ENCODE measurements at places on chromosomes 12 and 14.

DNA sequence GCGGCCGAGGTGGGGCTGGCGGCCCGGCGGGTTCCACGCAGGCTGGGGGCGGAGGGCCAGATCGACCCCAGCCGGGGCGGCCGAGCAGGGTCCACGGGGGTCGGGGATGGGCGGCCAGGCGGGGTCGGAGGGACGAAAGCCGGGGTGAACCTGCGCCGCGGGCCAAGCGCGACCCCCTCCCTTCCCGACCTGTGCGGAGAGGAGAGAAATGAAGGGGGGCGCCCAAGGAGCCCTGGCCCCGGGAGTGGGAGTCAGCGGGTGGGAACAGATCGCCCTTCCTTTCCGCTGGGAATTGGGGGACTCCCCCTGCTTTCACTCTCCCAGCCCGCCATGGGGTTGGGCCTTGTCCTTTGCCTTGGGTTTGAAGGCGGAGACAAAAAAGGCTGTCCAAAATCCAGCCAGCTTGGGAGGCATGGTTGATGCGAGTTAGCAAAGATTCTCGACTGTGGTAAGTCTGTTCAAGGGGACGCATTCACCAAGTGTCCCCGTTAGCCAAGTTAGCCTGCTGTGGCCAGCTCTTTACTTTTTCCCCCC lies 559 bp upstream of the CKAP4 start:
- peak; percentile 63 for DNase-seq
- H3K27ac ChIP-seq: peak overlapping the region; percentile 94
- no peaks in the 10 kb centered on the region for H3K27me3 ChIP-seq
- peaks cover 26% of the 10 kb centered on the region for H3K4me1 ChIP-seq
- H3K4me3 ChIP-seq: peak overlapping the region; percentile 89
- peaks cover 15% of the 10 kb centered on the region for H3K36me3 ChIP-seq

GRCh38 chr14:105851716-105852377 lies 325.5 kb downstream of the TMEM121 start:
- H3K4me3 ChIP-seq: no peak overlapping the region
- no peaks in the 10 kb centered on the region for H3K36me3 ChIP-seq
- no peaks in the 10 kb centered on the region for H3K27me3 ChIP-seq
- no peaks in the 10 kb centered on the region for H3K4me1 ChIP-seq
- no peak for DNase-seq

GRCh38 chr12:34395056-34396005 lies 373.0 kb downstream of the ALG10 start:
- no peak overlapping the region for H3K27ac ChIP-seq
- H3K4me3 ChIP-seq: no peak overlapping the region
- DNase-seq: no peak
- no peaks in the 10 kb centered on the region for H3K27me3 ChIP-seq
- no peaks in the 10 kb centered on the region for H3K4me1 ChIP-seq

DNA sequence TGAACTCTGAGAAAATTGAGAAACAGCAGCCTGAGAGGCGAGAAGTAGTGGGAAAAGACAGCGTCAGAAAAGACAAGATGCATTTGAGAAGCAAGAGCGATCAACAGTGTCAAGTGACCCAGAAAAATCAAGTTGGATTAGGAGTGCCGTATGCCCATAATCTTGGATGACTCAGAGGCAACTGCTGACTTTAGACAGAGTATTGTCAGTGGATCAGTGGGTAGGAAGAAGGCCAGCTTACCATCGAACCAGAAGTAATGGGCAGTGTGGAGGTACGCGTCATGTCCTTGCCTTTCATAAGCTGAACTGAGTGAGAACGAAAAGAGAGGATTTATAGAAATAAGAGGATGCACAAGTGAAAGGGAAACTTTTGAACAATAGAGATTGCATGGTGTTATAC lies 151.0 kb upstream of the NAV3 start:
- no peak overlapping the region for H3K4me3 ChIP-seq
- H3K36me3 ChIP-seq: no peaks in the 10 kb centered on the region
- peak; percentile 23 for DNase-seq
- H3K4me1 ChIP-seq: no peaks in the 10 kb centered on the region
- H3K27ac ChIP-seq: no peak overlapping the region

DNA sequence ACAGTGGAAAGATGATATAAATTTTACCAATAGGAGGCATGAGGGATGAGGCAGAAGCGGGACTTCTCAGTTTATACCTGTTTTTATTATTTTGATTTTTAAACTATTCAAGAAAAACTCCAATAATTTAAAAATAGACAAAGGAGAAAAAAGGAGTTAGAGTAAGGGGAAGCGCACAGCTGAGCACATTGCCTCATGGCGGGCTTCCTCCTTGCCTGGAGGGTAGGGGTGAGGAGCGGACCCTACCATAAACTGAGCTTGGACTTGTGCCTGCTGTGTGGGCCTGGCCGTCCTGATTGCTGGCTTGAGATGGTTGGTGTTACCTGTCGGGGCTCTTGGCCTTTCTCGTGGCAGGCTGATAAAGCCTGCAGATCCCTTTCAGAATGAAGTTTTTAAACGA lies 15.1 kb upstream of the HIP1R start:
- no peaks in the 10 kb centered on the region for H3K4me1 ChIP-seq
- no peak for DNase-seq
- H3K27ac ChIP-seq: no peak overlapping the region
- no peaks in the 10 kb centered on the region for H3K36me3 ChIP-seq
- no peak overlapping the region for H3K4me3 ChIP-seq
- H3K27me3 ChIP-seq: no peaks in the 10 kb centered on the region

DNA sequence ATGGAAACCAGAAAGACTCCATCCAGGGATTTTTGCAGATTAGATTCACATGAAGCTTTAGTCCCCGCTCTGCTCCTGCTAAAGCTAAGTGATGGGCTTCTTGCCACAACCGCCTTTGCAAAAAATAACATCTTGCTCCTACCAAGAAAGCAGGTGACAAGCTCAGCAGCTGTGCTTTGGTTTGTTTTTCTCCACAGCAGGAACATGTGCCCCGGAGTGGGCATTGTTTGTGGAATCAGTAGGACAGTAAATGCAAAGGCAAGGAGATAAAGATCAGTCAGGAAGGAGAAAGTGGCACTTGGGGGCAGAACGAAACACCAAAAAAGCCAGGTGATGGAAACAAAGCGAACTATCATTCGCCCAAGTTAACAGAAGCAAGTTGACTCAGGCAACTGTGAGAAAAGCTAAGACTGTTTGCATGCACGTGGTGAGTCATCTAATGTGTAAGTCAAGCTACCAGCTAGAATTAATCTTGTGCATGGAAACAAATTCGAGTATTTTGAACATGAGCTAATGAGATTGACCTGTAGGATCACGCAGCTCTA lies 165.5 kb upstream of the PLXNC1 start:
- H3K27ac ChIP-seq: no peak overlapping the region
- no peaks in the 10 kb centered on the region for H3K27me3 ChIP-seq
- H3K36me3 ChIP-seq: no peaks in the 10 kb centered on the region
- DNase-seq: peak; percentile 94
- H3K4me3 ChIP-seq: no peak overlapping the region
- H3K4me1 ChIP-seq: peaks cover 3% of the 10 kb centered on the region

- no peaks in the 10 kb centered on the region for H3K36me3 ChIP-seq
- H3K27ac ChIP-seq: no peak overlapping the region
- no peaks in the 10 kb centered on the region for H3K27me3 ChIP-seq
- H3K4me3 ChIP-seq: no peak overlapping the region
- peak; percentile 17 for DNase-seq
These were observed 58.7 kb downstream of the TUNAR start for GRCh38 chr14:95935228-95935822.

DNA sequence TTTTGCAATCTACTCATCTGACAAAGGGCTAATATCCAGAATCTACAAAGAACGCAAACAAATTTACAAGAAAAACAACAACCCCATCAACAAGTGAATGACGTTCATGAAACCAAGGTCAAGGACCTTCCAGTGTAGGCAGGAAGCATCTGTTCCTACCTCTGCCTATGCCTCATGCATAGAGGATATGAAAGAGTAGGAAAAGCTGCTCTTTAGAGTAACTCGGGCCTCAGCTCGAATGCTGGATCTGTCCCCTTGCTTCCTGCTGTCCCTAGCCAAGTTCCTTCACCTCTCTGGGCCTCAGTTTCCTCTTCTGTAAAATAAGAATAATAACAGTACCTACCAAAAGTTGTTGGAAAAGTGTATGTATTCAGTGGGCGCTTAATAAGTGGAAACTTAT lies 65.0 kb downstream of the FOXN4 start:
- no peak for DNase-seq
- no peak overlapping the region for H3K4me3 ChIP-seq
- H3K27me3 ChIP-seq: no peaks in the 10 kb centered on the region
- H3K4me1 ChIP-seq: no peaks in the 10 kb centered on the region
- no peak overlapping the region for H3K27ac ChIP-seq
- no peaks in the 10 kb centered on the region for H3K36me3 ChIP-seq

GRCh38 chr12:18483698-18484325 lies 222.5 kb downstream of the PIK3C2G start:
- no peaks in the 10 kb centered on the region for H3K4me1 ChIP-seq
- no peak for DNase-seq
- H3K4me3 ChIP-seq: no peak overlapping the region
- H3K36me3 ChIP-seq: no peaks in the 10 kb centered on the region
- no peak overlapping the region for H3K27ac ChIP-seq

- no peaks in the 10 kb centered on the region for H3K27me3 ChIP-seq
- no peak overlapping the region for H3K27ac ChIP-seq
- no peak overlapping the region for H3K4me3 ChIP-seq
- no peaks in the 10 kb centered on the region for H3K36me3 ChIP-seq
- H3K4me1 ChIP-seq: no peaks in the 10 kb centered on the region
- DNase-seq: peak; percentile 73
These were observed 108.8 kb downstream of the VEZT start for GRCh38 chr12:95326445-95326844.

DNA sequence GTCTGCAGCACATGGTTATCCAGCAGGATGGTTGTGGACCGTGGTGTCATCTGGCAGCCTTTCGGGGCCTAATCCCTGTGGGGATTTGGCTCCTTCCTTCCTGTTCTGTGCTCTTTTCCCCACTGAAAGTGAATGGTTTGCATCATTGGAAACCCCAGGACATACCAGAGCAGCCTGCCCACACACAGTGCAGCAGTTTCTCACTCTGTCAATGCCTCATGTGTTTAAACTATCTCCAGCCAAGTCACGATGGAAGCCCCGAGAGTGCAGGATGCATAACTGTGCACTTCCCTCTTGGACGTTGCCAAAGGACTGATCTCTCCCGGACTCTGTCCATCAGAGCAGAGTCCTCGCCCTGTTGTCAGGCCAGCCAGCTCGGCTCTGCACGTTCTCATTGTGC lies 29.0 kb upstream of the AMN start:
- no peak overlapping the region for H3K4me3 ChIP-seq
- H3K4me1 ChIP-seq: peaks cover 2% of the 10 kb centered on the region
- H3K27me3 ChIP-seq: no peaks in the 10 kb centered on the region
- H3K27ac ChIP-seq: no peak overlapping the region

DNA sequence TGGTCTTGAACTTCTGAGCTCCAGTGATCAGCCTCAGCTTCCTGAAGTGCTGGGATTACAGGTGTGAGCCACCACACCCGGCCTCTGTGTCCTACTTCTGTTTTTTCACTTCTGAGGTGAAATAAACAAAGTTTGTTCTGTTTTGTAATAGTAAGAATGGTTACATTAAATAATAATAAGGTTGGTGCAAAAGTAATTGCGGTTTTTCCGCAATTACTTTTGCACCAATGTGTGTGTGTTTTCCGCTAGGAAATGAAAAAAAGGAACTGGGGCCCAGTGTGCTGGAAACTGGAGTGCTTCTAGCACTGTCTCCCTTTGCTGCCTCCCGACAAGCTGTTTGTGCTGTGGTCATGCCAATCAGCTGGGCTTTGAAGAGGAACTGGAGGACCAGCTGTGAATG lies 140.9 kb downstream of the NTS start:
- H3K4me1 ChIP-seq: no peaks in the 10 kb centered on the region
- H3K27me3 ChIP-seq: no peaks in the 10 kb centered on the region
- no peak overlapping the region for H3K27ac ChIP-seq
- H3K4me3 ChIP-seq: no peak overlapping the region

DNA sequence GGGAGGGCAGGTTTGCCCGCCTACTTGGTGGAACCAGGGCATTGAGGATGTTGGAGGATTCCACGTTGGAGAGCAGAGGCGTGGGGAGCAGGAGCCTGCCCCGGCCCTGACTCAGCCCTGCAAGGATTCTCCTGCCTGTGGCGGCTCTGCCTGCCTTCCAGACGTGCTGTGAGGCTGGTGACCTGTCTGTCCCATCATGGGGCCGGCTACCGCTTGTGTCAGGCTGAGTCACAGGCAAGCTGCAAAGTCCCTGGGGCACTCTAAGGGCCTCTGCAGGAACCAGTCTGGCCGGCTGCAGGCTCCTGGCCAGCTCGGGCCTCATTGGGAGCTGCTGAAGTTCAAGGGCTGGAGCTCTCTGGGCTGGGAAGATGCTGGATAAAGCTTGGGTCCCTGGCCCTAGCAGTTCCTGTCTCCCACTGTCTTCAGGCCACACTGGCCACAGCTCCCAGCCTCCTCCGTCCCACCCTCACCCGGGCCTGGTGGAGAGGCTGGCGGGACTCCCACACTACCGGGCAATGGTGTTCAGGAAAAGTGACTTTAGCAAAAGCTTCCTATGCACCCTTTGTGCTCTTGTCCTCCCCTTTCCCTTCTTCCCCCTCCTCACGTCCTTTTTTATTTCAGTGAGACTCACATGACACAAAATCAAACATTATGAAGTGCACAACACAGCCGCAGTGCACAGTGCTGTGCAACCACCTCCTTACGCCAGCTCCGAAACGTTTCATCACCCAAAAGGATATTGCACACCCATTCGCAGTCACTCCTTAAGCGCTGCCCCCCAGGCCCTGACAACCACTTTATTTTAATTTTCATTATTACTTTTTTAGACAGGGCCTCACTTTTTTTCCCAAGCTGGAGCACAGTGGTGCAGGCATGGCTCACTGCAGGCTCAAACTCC lies 22.0 kb upstream of the ULK1 start:
- no peaks in the 10 kb centered on the region for H3K27me3 ChIP-seq
- no peaks in the 10 kb centered on the region for H3K36me3 ChIP-seq
- H3K4me1 ChIP-seq: peaks cover 17% of the 10 kb centered on the region

DNA sequence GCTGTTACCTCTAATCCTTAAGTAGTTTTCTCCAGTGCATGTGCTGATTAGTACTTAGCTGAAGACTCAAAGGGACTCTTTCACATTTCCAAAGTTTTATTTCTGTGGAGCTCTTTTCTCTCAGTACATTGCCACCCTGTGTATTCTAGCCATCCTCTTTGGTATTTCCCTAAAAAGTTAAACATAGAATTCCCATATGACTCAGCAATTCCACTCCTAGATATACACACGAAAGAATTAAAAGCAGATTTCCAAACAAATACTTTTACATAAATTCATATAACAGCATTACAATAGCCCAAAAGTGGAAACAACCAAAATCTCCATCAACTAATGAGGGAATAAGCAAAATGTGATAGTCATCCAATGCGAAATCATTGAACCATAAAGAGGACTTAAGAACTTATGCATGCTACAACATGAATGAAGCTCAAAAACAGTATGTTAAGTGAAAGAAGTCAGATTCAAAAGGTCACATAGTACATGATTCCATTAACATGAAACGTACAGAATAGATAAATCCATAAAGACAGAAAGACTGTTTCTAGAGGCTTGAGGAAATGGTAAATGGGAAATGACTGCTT lies 9.0 kb upstream of the NOVA1 start:
- no peak overlapping the region for H3K27ac ChIP-seq
- H3K4me3 ChIP-seq: no peak overlapping the region

All from astrocyte (in vitro differentiated cells and primary cell).